Stimulated activated CD8-positive, alpha-beta memory T cell treated with anti-CD3 and anti-CD28 coated beads, Interleukin-12 subunit alpha, Interleukin-12 subunit beta, amount 100 ng/mL, for 4 hours (primary cell): ENCODE measurements at places on chromosomes 13 and 19.

DNA sequence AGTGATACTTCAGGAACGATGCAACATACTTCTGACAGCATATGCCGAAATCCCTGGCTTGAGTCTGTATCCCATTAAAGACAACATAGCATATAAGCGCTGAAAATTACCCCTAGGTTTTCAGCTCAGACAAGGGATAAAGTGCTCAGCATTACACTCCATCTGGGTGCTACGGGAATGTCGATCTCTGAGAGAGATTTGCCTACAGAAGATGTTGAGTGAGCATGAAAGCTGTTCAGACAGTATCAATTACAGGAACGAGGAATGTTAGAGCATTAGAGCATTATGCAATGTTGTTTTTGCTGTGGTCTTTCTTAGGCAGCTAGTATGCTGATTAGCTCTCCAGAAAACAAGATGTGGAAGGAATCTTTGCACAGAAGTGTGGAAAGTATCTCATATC is 484.5 kb downstream of the LIG4 start:
- DNase-seq = no peak

- DNase-seq = no peak
These were observed 36.3 kb upstream of the MLNR start for GRCh38 chr13:49183672-49184325.

DNA sequence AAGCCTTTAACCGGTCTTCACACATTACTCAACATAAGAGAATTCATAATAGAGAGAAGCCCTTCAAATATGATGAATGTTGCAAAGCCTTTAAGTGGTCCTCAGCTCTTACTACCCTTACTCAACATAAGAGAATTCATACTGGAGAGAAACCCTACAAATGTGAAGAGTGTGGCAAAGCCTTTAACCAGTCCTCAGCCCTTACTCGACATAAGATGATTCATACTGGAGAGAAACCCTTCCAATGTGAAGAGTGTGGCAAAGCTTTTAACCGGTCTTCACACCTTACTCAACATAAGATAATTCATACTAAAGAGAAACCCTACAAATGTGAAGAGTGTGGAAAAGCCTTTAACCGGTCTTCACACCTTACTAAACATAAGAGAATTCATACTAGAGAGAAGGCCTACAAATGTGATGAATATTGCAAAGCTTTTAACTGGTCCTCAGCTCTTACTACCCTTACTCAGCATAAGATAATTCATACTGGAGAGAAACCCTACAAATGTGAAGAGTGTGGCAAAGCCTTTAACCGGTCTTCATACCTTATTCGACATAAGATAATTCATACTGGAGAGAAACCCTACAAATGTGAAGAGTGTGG is 36.4 kb downstream of the ZNF257 start:
- no peak for DNase-seq

GRCh38 chr19:29263305-29264135 is 50.6 kb upstream of the UQCRFS1 start:
- peak; percentile 22 for DNase-seq

DNA sequence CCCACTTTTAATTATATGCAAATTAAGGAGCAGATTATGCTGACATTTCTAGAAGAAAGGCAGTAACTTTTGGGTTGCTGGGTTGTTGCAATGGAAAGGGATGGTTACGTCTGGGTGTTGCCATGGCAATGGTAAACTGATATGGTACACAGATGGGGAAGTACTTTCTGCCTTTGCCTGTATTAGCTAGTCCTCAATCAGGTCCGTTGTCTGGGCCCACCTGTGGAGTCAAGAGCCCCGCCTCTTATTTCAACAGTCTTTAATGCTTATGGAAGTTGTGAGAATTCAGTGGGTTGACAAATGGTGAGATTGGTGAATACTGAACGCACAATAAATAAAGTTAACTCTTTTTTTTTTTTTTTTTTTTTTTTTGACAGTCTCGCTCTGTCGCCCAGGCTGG is 30.6 kb upstream of the DPP9 start:
- no peak for DNase-seq
